Stimulated activated CD8-positive, alpha-beta memory T cell treated with anti-CD3 and anti-CD28 coated beads, Interleukin-7, amount 100 ng/mL, for 48 hours (primary cell): ENCODE measurements at places on chromosomes 5 and 9.

GRCh38 chr5:1793301-1793740 lies 6.3 kb downstream of the MRPL36 start:
- DNase-seq = peak; percentile 59

DNA sequence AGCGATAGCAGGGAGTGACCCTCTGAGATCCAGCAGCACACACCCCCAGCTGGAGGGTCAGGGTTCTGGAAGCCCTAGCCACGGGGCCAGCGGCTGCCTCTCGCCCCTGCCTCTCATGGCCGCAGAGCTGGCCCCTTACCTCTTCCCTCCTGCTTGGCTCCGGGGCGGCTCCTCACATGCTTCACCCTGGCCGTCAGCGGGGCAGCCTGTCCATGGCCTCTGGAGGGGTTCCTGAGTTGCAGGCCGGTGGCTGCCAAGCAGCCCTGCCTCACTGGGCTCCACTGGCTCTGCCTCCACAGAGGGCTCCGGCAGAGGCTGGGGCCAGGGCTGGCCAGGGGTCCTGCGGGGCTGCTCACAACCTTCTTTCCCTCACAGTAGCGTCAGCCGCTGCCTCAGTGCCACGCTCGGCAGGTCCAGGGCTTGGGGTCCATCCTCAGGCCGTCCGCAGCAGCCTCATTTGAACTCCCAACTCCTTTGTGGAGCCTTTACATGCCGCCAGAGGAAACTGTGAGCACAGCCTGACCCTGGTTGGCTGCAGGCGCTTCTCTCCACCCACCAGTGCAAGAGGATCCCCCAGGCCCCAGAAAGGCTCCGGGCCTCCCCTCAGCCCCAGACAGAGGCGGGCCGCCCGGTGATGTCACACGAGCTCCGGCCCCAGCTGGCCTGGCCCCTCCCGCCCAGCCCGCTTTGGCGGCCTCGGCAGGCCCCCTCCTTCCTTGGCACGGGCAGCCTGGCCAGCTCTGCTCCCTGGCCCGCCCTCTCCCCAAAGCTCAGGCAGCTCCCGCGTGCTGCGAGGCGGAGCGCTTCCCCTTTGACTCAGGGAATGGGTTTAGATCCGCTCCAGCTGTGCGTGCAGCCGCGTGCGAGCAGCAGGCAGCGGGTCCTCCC lies at the start of gene ANGPTL2:
ANGPTL2 (minus strand) TSS at position 460 of the 888 bp plus-strand sequence. CDS start 13,904 bp downstream, outside the sequence.
- no peak for DNase-seq

GRCh38 chr5:136006761-136007251 lies 22.0 kb upstream of the TGFBI start:
- DNase-seq = no peak

GRCh38 chr5:20972419-20972925 lies 984.5 kb upstream of the CDH18 start:
- DNase-seq = no peak

GRCh38 chr9:86977205-86977835 lies 30.0 kb upstream of the GAS1 start:
- no peak for DNase-seq

- DNase-seq = no peak
Measured at GRCh38 chr5:53994148-53994547, 316.2 kb downstream of the ARL15 start.

GRCh38 chr5:151819830-151820229 lies 48.1 kb downstream of the G3BP1 start:
- no peak for DNase-seq

DNA sequence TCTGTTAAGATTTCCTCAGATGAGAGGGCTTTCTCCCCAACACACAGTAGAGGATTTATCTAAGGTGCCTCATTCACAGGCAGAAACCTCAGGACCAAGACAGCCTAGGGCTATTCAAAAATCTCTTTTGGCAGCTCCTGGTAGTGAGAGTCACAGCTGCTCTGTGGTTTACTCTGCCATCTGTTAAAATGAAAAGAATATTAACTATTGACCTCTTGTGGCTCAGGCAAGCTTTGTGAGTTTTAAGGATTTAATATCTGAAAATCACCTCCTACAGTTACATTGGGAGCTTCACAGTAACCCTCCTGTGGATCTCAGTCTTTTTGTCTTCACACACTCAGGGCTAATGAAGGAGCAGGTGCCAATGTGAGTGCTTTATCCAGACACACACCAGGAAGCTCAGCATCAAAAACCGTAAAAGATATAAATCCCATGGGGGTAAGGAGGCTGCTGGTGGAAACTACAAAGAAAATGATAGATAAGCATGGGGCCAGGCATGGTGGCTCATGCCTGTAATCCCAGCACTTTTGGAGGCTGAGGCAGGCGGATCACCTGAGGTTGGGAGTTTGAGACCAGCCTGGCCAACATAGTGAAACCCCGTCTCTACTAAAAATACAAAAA lies 29.7 kb downstream of the PPP1R2B start:
- DNase-seq = no peak

- DNase-seq = no peak
Measured at GRCh38 chr5:132422720-132423437, 53.4 kb downstream of the SLC22A5 start.

DNA sequence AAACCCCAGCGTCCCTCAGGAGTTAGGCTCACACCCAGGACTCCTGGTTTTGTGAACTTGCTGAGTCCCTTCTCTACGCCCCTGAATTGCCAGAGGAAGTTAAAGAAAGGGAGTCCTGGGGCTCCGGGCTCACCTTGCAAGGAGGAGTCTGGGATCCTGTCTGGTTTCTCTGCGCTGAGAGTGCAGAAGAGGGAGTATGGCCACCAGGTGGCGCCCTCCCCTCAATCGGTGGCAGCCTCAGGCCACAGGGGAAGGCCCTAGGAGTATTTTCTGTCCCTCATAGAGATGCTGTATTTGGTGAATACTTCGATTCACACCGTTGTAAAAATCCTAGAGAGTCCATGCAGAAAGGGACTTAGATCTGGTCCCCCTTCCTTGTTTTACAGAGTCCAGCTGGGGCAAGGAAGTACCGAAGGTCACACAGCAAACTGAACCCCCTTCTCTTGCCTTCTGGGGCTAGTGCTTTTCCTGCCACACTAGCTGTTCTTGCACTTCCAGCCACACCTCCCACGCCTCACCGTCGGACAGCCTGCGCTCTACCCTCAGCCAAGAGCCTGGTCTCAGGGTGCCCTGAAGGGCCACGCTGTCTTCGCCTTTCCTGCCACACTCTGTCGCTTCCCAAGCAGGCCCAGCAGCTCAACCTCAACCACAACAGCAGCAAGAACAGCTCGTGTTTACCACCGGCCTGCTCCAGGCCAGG lies 10.2 kb downstream of the HAND1 start:
- peak; percentile 64 for DNase-seq

GRCh38 chr5:59790376-59790775 lies 103.2 kb downstream of the PDE4D start:
- no peak for DNase-seq

GRCh38 chr9:100309992-100310391 lies 42.8 kb downstream of the TEX10 start:
- no peak for DNase-seq

GRCh38 chr5:132556763-132557477 lies at the start of gene RAD50:
Gene RAD50 (plus strand): TSS chr5:132556977. CDS start chr5:132557325, 348 bp downstream.
- DNase-seq = peak; percentile 89

DNA sequence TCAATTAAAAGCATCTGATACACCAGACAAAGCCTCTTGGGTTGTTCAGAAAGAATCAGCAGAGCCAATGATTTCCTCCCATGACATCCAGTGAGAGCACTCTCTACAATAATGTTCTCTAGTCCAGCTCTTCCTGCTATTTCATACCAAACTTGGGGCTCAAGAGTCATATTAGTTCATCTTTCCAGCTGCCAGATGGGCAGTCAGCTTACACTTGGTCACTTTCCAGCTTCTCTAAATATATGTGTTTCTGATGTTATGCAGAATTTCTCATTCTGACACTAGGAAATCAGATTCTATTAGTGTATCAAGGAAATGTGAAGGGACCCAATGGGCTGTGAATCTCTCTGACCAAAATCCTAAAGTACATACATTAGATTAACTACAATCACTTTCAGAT lies 148.9 kb downstream of the ENC1 start:
- no peak for DNase-seq

GRCh38 chr5:163619951-163620350 lies 114.5 kb downstream of the MAT2B start:
- no peak for DNase-seq

DNA sequence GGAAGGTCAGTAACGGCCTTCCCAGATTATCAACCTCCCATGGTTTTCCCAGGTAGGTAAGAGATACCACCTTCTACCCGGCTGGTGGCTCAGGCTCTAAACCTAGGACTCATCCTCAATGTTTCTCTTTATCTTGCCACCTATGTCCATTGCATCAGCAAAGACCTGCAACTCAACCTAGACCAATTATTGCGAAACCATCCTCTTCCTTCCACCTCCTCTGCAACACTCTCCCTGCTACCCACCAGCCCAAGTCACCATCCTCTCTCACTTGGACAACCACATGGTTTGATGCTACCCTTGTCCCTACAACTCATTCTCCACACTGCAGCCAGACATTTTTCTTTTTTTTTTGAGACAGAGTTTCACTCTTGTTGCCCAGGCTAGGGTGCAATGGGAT lies 65.4 kb upstream of the GDNF start:
- DNase-seq = no peak

- no peak for DNase-seq
Measured at GRCh38 chr9:93673839-93674334, 97.5 kb downstream of the PHF2 start.

DNA sequence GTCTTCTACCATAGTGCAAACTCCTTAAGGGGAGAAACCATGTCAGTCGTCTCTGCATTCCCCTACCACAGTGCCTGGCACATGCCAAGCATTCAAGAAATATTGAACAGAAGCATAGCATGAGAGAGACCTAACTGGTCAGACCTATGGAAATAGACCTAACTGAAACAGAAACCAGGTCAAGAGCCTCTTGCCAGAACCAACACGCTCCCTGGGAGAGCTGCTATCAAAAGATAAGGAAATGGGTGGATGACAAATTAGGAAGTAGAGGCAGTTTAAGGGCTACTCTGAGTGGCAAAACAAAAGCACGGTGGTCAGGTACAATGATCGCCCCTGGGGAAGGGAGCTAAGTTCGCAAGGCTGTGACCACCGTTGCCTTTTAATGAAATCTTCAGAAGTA lies 66.0 kb upstream of the SMIM15 start:
- no peak for DNase-seq

GRCh38 chr5:74465724-74466123 lies 174.8 kb downstream of the ENC1 start:
- no peak for DNase-seq

DNA sequence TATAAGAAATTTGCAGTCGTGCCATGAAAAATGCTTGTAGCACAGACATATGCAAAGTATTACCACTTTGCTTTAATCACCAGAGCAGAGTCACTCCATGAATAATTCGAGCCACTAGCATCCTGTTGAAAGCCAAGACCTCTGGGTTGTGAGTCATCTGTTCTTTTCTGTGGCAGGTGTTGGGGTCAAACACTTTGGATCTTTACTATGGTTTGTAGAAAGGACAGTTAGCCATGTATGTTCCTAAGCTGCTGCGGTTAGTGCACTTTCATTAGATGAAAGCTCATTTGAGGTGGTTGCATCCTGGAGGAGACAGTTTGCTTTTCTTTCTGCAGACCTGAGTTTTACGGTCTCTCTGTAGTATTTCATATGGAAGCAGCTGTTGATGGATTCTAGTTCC lies 223.7 kb downstream of the DMRT2 start:
- DNase-seq = no peak

DNA sequence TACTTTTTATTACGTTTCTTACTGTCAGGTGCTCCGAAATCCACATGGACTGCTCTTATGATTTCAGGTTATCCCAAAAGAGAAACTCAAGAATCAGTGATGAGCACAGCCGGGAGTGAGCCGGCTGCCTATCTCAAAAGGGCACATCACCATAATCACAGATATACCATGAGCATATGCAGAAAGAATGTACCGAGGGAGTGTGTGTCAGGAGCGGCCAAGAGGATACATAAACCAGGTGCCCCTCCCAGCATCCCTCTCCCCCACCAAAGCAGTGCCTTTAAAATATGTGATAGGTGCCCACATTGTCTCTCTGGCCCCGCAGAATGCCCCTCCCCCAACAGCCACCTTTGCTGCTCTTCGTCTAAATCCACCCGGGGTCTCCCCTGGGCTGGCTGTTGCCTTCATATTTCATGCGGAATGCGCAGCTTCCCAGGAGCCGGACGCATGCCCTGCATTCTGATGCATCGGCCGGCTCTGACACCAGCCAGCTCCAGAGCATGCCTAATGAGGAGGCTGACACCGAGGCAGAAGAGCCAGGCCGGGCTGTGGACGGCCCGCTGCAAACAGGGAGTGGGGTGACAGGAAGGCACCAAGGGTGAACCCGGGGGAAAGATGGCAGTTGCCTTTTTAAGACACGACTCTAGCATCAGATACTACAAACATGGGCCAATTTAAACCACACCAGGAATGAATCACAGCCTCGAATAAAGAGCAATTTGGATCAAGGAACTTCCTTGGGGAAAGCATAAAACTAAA lies 652.3 kb downstream of the BNC2 start:
- DNase-seq = no peak

GRCh38 chr5:5432020-5432707 lies 9.7 kb downstream of the ICE1 start:
- DNase-seq = no peak

DNA sequence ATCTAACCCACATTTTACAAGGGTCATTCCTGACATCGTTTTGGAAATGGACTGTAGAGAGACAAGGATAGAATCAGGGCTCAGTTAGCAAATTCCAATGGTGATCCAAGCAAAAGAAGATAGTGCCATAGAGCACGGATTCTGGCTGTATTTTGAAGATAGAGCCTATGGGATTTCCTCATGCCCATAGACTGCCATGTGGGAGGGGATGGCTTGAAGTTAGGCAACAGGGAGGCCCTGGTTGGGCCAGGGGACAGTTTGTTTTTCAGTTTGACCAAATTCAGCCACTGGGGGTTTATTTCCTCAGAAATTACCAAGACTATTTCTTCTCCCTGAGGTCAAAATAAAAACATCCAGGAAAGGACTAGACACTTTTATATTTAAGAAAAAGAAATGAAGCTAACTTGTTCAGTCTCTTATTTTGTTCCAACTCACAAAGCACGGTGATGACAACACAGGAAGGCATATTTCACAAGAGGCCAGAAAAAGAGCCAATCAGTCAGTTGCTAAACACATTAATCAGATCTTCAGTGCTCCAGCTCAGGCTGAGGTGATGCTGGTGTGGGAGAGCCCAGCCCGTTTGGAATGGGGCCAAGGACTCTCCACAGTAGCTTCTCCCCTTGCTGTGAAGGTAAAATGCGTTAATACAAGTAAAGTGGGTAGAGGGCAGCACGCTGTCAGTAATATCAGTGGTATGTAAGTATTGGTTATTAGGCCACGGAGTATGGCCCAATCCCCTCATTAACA lies 4.4 kb upstream of the DCTN4 start:
- DNase-seq = no peak

GRCh38 chr9:115923410-115923809 lies 230.2 kb upstream of the PAPPA start:
- no peak for DNase-seq
